ENCODE measurements at places on chromosomes 1 and 21.

DNA sequence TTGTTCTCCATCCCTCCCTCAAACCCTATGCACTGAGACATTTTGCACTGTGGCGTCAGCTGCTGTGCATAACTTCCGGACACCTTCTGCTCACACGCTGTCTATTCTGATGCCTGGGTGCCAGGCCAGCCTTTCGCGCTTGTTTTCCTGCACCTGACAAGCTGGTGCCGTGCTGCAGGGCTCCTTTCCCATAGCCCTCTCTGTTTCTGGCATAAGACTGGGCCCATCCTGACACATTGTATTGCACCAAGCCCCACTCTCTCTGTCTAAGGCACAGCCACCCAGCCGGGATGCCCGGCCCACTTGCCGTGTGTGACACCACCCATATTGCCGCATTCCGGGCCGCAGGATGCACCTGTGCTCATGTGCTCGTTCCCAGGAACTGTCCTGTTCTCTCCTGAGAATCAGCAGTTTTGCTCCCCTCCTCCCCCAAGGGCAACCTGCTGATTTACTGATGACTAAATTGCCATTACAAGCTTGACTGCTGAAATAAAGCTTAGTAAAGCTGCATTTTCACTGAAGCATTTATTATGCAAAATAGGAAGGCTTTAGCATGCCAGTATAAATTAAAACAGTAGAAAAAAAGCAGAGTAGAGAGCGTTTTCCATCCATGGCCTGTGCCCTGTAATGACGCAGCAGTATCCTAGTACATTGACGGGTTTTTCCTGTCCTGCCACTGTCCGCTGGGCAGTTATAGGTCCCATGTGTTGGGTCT is 88.0 kb downstream of the CD247 start:
- DNase-seq = no peak

GRCh38 chr1:159880430-159880829 is 18.0 kb upstream of the VSIG8 start:
- no peak for DNase-seq

- no peak for DNase-seq
Measured at GRCh38 chr1:177054542-177054941, 110.0 kb downstream of the ASTN1 start.

DNA sequence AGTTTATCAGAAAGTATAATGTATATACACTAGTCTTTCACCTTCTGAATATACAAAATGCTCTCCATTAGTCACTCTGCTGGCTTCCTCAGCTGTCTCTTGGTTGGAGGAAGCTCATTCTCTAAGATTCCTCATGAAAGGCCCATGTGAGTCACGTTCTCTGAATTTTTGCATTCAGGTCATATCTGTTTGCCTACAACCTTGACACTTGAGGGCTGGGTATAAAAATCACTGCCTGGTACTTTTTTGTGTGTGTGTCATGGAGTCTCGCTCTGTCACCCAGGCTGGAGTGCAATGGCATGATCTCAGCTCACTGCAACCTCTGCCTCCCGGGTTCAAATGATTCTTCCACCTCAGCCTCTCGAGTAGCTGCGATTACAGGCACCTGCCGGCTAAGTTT is 2.8 kb upstream of the GALNT2 start:
- no peak for DNase-seq

- no peak for DNase-seq
Measured at GRCh38 chr1:203871114-203871880, 9.9 kb downstream of the SNRPE start.

DNA sequence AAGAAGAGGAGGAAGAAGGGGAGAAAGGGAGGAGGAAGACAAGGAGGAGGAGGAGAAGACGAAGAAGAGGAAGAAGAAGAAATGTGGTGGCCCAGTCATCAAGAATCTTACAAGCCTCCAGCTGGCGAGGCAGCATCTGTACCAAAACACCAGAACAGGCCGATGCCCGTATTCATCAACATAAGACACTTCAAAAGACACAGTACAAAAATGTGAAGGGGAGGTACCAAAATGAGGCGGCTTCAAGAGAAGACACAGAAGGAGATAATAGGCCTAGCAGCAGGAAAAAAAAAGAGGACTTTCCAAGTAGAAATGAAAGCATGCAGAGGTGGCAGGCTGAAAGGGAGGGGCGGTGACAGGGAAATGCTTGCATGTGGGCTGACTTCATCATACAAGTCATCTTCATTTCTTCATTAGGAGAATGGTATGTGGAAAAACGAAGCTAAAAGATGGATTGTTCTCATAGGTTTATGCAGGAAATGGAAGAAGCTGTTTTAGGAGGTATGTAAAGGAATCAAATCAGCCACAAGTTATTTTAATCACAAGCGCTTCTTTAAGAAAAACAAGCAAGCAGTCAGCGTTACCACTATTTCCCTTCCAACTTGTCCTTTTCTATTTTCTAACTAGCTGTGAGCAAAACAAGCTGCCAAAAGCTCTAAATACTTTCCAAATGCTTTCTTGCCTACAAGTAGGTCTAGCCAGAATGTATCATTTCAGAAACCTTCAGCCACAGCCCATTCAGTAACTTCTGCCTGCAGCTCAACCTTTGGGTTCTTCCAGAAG is 192.3 kb downstream of the SLC45A1 start:
- DNase-seq = no peak

DNA sequence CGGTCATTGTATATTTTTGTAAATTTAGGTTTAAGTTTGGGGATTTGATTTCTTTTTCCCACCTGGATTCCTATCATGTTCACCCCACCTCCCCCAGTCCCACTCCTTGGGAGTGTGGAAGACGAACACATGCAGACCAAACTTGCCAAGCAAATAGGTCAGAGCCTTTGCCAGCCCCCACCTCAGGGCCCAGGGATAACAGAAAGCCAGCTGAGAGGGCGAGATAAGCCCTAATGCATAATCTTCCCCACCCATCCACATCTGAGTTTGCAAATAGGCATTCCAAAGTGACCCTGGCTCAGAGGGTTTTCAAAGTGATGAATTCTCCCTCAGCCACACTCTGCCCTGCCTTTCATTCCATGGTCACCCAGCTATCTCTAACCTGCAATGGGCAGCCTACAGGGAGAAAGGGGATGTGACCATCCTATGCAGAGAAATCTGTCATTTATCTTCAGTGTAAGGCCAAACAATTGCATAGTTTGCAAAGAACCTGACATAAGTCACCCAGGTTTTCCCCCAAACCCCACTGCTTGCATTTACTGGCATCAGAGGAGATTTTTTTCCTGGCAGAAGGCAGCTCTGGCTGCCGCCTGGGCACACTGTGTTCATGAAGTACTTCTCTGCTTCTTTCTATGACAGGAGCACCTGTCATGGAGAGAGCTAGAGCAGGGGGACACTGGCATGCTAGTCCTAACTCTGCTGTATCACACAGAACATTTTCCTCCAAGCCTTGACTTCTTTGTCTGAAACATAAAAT is 69.0 kb upstream of the NFIA start:
- no peak for DNase-seq

DNA sequence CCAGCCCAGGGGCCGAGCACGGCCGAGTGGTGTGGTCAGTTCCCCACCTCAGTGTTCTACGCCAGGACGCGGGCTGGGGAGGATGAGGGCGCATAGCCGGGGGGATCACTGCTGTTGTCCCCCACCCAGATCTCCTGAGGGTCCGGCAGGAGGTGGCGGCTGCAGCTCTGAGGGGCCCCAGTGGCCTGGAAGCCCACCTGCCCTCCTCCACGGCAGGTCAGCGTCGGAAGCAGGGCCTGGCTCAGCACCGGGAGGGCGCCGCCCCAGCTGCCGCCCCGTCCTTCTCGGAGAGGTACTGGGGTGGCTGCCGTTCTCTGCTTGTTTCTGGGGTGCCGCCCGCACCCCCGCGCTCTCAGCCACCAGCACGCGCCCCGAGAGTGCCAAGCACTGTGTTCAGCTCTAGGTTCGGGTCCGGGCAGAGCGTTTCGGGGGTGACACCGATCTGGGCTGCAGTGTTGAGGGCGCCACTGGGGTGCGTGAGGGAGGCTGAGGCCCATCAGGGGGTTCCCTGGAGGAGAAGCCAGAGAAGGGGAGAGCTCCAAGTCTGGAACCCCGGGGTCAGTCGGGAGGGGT is 17.4 kb downstream of the SAMD11 start:
- DNase-seq = no peak

DNA sequence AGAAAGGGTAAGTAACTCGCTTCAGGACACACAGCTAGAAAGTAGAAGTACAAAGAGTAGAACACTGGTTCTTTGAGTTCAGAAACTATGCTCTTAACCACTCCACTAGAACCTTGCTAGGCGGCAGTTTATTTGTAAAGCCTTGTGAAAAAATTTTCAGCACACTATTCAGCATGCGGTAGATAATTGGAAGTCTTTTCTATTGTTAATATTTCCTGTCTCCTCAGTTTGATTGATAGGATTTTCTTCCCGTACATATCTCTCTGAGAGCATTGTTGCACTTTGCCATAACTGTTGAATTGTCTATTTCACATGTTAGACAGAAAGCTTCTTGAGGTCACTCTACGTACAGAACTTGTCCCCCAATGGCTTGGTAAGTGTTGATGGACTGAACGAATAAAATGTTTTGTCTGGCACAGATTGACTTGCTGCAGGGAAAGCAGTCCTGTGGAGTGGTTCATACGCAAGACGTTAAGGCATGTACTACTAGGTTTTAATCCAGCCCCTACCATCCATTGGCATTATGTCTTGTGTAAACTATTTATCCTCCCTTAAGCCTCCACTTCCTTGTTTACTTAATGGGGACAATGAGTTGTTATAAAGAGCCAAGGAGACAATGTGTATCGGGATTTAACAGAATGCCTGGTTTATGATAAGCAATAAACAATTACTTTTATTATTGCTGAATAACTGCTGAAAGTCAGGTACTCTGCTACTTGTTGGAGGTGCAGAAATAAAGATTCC is 35.8 kb downstream of the C1orf21 start:
- no peak for DNase-seq

DNA sequence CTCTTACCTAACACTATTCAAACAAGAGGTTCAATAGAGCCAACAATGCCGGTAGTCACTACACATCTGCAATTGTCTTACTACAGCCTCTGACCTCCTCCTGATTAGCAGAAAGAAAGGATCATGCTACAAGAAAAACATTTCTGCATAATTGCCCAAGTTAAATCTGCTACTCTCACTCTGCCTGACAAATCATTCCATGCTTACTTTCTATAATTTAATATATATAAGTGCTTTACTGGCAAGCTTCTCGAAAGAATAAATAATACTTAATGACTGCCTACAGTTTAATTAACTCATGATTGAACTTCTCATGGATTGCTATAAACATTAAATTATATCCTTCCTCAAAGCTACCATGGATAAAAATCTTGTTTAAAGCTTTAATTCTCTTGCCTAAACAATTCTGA is 156.0 kb downstream of the SLC45A1 start:
- DNase-seq = no peak

GRCh38 chr1:55536545-55536865 is 321.3 kb upstream of the USP24 start:
- no peak for DNase-seq

DNA sequence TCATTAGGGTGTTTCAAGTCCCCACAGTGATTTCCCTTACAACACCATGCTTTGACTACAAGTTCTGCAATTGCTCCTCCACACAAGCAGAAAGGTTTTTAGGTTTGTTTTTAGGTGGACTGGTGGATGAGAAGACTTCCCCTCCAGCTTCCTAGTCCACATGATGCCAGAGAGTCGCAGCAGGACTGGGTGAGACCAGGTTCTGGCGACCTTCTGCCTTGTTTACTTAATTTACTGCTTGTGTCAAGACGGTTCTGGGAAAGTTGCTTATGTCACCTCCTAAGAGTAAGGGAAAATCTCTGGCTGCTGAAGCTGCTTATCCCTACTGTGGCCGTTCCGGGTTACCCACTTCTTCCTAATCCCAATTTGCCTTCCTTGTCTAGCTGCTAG is 76.4 kb downstream of the GLUL start:
- no peak for DNase-seq

DNA sequence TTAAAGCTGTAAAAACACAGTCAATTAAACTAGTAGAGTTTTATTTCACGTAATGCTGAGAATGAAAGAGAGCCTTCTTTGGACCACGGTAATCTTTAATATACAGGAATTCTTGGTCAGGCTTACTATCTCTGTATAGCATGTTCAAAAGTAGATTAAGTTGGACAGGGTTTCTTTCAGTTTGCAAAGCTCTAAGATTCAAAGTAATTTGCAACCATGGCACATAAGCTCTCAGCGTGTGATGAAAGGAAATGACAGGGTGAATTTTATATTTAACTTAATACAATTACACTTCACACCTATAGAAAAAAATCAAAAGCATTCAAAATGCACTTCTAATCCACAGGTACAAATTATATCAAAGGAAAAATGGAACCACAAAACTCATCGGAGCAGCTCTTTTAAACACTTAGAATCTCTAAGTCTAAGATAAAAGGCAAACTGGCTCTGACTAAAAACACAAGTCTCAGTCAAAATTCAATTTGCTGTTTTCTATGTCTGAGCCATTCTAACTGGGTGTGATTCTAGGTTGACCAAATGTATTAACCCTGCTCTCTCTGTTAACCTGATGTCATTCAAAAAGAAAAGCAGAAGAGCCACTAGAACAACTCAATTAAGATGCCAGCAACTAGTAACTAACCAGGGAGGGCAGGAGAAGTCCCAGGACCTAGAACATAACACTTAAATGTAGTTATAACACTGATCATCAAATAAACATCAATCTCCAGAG is 147.7 kb downstream of the RERE start:
- no peak for DNase-seq

- no peak for DNase-seq
Measured at GRCh38 chr1:241641773-241642592, 1.8 kb upstream of the CHML start.

- peak; percentile 43 for DNase-seq
Measured at GRCh38 chr1:165637427-165637826, 6.4 kb downstream of the MGST3 start.

- no peak for DNase-seq
Measured at GRCh38 chr1:147815503-147815902, 55.1 kb upstream of the GJA5 start.

- DNase-seq = no peak
Measured at GRCh38 chr1:185670187-185670627, 64.0 kb upstream of the HMCN1 start.
